Activated gamma-delta T cell treated with anti-CD3 and anti-CD28 coated beads, Interleukin-2, amount 50 U/mL, for 16 hours (primary cell): ENCODE measurements at places on chromosomes 7 and 10.

- DNase-seq, result no peak
These were observed 137.2 kb downstream of the VIPR2 start for GRCh38 chr7:159007364-159007995.

DNA sequence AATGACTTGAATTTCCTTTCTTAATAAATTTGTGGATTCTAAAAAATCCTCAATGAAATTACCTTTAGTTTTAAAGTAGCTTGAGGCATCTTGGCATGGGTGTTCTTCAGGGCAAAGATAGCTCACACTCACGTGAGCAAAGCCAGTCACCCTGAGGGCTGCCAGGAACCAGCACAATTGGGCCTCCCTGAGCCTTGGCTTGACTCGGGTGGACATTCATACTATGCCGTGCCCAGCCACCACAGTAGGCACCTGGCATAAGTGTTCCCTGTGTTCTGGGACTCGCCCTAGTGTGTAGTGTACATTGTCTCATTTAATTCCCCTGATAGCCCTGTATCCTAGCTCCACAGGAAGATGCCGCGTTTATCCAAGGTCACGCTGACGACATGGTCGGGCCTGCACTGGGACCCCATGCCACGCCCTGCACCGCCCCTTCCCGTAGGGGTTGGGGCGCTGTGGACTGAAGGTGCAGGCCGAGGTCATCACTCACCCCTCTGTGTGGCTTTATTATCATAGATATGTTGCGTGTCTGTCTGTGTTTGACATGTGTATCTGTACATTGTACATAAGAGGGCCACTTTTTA lies 67.7 kb downstream of the DYNC2I1 start:
- no peak for DNase-seq

DNA sequence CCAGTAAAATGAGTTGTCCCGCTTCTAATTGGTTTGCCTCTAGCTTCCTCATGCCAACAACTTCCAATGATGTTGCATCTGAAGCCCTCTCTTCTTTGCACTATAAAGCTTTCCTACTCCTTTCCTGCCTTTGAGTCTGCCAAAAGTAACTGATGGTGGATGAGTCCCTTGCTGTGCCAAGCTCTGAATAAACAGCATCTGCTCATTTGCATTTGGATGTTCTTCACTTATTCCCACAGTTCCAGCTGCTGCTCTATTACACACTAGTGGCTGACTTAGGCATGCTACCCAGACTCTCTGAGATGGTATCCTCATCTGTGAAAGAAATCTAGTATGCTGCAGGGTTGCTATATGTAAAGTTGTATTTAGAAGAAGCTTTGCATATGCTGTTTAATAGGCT lies 24.9 kb downstream of the SFR1 start:
- DNase-seq, result no peak

GRCh38 chr7:116161728-116162127 lies 48.6 kb upstream of the TES start:
- no peak for DNase-seq

DNA sequence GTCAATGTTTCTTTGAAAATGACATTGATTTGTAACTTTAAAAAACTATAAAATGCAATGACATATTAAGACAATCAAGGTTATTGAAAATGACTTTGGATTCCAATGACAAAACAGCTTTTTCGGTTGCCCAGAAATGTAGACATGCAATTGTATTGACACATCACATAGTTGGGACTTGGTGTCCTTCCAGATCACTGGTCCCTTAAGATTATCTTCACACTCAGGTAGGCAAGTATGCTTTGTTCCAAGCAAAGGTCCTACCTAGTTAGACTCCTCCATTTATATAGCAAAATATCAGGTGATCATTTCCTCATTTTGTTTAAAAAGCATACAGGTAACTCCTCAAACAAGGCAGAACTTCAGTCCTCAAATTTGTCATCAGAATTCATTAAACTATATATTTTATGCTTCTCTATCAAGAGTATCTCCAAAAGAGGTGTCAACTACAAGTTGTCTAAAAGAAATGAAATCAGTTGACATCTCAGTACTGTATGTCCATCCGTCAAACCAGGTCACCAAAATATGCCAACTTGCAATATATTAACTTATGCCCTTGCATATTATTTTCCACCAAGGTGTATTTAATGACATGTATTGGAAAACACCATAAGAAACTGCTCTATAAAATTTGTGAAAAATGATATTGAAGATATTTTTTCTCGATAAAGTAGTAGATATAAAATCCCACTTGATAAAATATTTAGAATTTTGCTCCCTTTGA lies 64.6 kb downstream of the TSPAN12 start:
- no peak for DNase-seq
